ENCODE measurements at places on chromosomes 5 and 9. TPM values are rescaled to one million over a fixed set of nuclear protein-coding genes. Genes with fewer than 3 reads are reported as not detected.

The HMMR gene
- total RNA-seq, result 25.3 TPM

The IFNE gene
- total RNA-seq, result 2.1 TPM

The SPATA6L gene
- total RNA-seq, result 1.8 TPM

The GFI1B gene
- total RNA-seq, result not detected

The LRRC19 gene
- not detected for total RNA-seq

The SPAAR gene
- total RNA-seq, result not detected

The PCDHGB7 gene
- total RNA-seq, result 0.06 TPM

The GLDC gene
- 14.1 TPM for total RNA-seq

The SLC1A3 gene
- not detected for total RNA-seq

The LHX2 gene
- total RNA-seq, result 5.0 TPM

The NREP gene
- total RNA-seq, result 3.6 TPM

The PHYHD1 gene
- total RNA-seq, result not detected

The PCDHB3 gene
- not detected for total RNA-seq

The CDO1 gene
- not detected for total RNA-seq

The FOXD4L6 gene
- total RNA-seq, result not detected

The FGF18 gene
- total RNA-seq, result 0.80 TPM

The EDIL3 gene
- 0.31 TPM for total RNA-seq

The TCOF1 gene
- total RNA-seq, result 79.4 TPM

The ZNF608 gene
- total RNA-seq, result 0.66 TPM

The PRDM9 gene
- total RNA-seq, result not detected

The SLC6A18 gene
- not detected for total RNA-seq

The SCGB3A2 gene
- total RNA-seq, result not detected

The FCN2 gene
- not detected for total RNA-seq

The DNAJC18 gene
- total RNA-seq, result 7.2 TPM

The FXN gene
- total RNA-seq, result 27.1 TPM

The EGFLAM gene
- total RNA-seq, result 0.26 TPM

The CARD9 gene
- 1.0 TPM for total RNA-seq

The PKN3 gene
- total RNA-seq, result 20.6 TPM

The PHF24 gene
- 0.09 TPM for total RNA-seq

The AMBP gene
- 6.1 TPM for total RNA-seq

The HTR1A gene
- not detected for total RNA-seq

The WHRN gene
- 3.9 TPM for total RNA-seq

The MZB1 gene
- total RNA-seq, result not detected

The GRIA1 gene
- not detected for total RNA-seq

The FTMT gene
- total RNA-seq, result not detected

The CNTNAP3 gene
- total RNA-seq, result 12.7 TPM

The DIPK1B gene
- 9.4 TPM for total RNA-seq

The RPS23 gene
- total RNA-seq, result 4,095 TPM

The BTNL3 gene
- not detected for total RNA-seq

The ZNF484 gene
- 3.4 TPM for total RNA-seq

The PCDHA1 gene
- 0.48 TPM for total RNA-seq

The NR5A1 gene
- not detected for total RNA-seq

The AIF1L gene
- 1.4 TPM for total RNA-seq

The GSN gene
- 67.0 TPM for total RNA-seq

The PLAC8L1 gene
- total RNA-seq, result not detected

The LHX3 gene
- 0.14 TPM for total RNA-seq

The SUSD3 gene
- total RNA-seq, result 1.2 TPM

Data from A549 treated with ZK216348 at 1 μM for 4 hours (cell line).